HCT116 (cell line): ENCODE measurements at places on chromosomes 16 and 17. TPM values are rescaled to one million over a fixed set of nuclear protein-coding genes. Genes with fewer than 3 reads are reported as not detected.

DNA sequence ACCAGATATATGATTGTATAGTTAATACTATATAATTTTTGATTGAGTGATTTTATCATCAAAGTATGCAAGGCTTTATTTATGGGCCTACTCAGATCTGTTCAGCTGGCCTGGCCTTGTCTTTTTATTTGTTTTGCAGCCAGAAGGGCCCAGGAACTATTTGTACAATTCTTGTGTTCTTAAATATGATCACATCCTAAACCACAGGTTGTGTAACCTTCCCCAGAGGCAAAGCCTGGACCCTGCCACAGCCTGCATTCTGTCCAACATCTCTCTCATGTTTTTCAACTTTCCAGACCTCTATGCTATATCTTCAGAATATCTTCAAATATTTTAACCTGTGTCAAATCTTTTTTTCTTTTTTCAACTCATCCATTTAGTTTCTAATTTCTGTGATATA is 410.4 kb upstream of the MON1B start:
- H3K27me3 ChIP-seq: no peaks in the 10 kb centered on the region
- H3K27ac ChIP-seq: no peak overlapping the region
- DNase-seq: no peak
- no peaks in the 10 kb centered on the region for H3K4me1 ChIP-seq

GRCh38 chr17:47099451-47099986 is 89.6 kb downstream of the CDC27 start:
- peak overlapping the region; percentile 82 for H3K4me3 ChIP-seq
- H3K27me3 ChIP-seq: no peaks in the 10 kb centered on the region
- no peak for DNase-seq
- H3K4me1 ChIP-seq: peaks cover 23% of the 10 kb centered on the region

The USP43 gene
- total RNA-seq: 8.0 TPM

DNA sequence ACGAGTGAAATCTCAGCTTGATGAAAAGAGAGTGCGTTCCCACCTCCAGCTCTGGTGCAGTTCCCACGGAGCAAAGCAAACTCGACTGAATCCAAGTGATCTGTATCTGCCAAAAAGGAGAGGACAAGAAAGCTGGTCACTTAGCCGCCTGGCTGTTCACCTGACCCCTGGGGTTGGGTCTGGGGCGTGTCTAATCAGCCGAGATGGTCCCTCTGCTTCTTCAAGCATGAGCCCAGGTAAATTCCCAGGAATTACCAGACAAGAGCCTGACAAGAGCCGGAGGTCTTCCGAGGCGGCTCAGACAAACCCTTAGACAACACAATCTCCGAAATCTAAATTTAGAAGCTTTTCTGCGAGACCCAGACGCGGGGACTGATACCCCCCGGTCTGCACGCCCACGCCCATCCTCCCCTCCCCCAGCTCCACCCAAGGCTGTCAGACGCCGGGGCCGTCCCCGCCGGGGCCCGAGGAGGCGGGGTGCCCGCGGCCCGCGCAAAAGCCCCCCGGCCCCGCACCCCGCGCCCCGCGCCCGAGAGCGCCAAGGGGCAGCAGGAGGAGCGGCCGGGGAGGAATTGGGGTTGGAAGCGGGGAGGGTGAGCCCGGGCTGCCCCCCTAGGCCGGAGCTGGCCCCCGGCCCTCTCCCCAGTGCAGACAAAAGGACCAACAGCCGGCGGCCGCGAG is 674 bp downstream of the ZNF821 start:
- peaks cover 18% of the 10 kb centered on the region for H3K4me1 ChIP-seq
- H3K27me3 ChIP-seq: no peaks in the 10 kb centered on the region
- H3K27ac ChIP-seq: peak overlapping the region; percentile 79
- H3K4me3 ChIP-seq: peak overlapping the region; percentile 61
- DNase-seq: no peak

GRCh38 chr16:81189100-81189664 is 49.3 kb upstream of the BCO1 start:
- H3K4me1 ChIP-seq: peaks cover 5% of the 10 kb centered on the region
- H3K4me3 ChIP-seq: no peak overlapping the region
- no peak overlapping the region for H3K27ac ChIP-seq
- H3K27me3 ChIP-seq: no peaks in the 10 kb centered on the region
- DNase-seq: no peak
- no peaks in the 10 kb centered on the region for H3K36me3 ChIP-seq

- no peak overlapping the region for H3K27ac ChIP-seq
- H3K4me1 ChIP-seq: no peaks in the 10 kb centered on the region
- H3K4me3 ChIP-seq: no peak overlapping the region
- no peaks in the 10 kb centered on the region for H3K27me3 ChIP-seq
- H3K36me3 ChIP-seq: no peaks in the 10 kb centered on the region
- no peak for DNase-seq
These were observed 3.1 kb downstream of the TNFRSF13B start for GRCh38 chr17:16968786-16969185.

GRCh38 chr17:4786516-4786915 is 352 bp upstream of the VMO1 start:
- no peaks in the 10 kb centered on the region for H3K27me3 ChIP-seq
- no peaks in the 10 kb centered on the region for H3K36me3 ChIP-seq
- peaks cover 36% of the 10 kb centered on the region for H3K4me1 ChIP-seq
- H3K27ac ChIP-seq: no peak overlapping the region
- no peak overlapping the region for H3K4me3 ChIP-seq

GRCh38 chr17:76557368-76558197 is 17.7 kb downstream of the PRCD start:
- peaks cover 12% of the 10 kb centered on the region; the same call in 1 of the 2 replicates for H3K4me1 ChIP-seq
- peak overlapping the region; percentile 87 for H3K27ac ChIP-seq
- peak; percentile 98 for DNase-seq
- H3K36me3 ChIP-seq: peaks cover 17% of the 10 kb centered on the region

DNA sequence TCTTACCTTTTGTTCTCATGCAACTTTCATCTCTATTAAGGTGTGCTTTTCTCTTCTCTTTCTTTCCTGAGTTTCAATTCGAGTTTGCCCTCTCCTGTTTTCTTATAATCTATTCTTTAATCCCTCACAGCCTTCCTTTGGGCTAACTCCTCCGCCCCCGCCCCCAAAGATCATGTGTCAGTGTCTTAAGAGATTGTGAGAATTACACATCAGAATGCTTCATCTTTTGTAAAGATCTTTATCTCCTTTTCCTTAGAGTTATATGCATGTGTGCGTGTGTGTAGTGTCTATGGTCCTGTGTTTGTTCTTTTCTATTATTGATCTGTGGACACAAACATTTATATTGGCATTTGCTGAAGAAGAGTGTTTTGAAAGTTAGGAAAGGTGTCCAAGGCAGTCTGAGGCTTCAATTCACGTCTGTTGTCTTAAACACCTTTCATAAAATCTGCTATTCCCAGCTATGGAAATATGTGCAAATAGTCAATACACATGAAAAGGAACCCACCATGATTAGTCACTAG is 6.1 kb upstream of the ALDH3A2 start:
- H3K4me3 ChIP-seq: no peak overlapping the region
- no peaks in the 10 kb centered on the region for H3K27me3 ChIP-seq
- no peak for DNase-seq
- H3K36me3 ChIP-seq: no peaks in the 10 kb centered on the region

GRCh38 chr17:42019509-42020404 is at the start of gene NKIRAS2:
TSS of gene NKIRAS2 (plus strand) at chr17:42020090. CDS start at chr17:42021578, 1,488 bp downstream.
- H3K4me1 ChIP-seq: peaks cover 44% of the 10 kb centered on the region
- H3K36me3 ChIP-seq: peaks cover 7% of the 10 kb centered on the region; the same call in 1 of the 2 replicates
- H3K4me3 ChIP-seq: peak within 1 kb of the TSS; percentile 96

GRCh38 chr17:70028397-70028796 is 46.6 kb upstream of the KCNJ16 start:
- no peak overlapping the region for H3K27ac ChIP-seq
- H3K27me3 ChIP-seq: no peaks in the 10 kb centered on the region
- no peak for DNase-seq
- no peaks in the 10 kb centered on the region for H3K36me3 ChIP-seq

The SEZ6L2 gene
- 49.3 TPM for total RNA-seq

DNA sequence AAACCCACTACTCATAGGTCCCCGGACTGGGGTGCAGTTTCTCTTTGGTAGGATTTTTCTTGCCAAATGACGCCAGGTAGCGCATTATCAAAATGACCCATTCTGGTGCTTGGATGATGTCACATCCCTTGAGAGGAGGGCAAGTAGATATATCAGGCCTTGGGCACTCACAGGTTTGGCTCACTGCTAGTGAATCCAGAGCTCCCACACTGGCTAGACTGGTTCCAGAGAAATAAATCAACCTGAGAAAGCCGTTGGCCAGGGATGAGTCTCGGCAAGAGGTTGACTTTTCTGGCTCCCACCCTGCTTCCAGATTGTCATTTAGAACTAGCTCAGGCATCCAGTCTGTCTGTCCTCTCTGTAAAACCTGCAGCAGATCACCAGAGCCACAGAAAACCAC is 188.4 kb upstream of the MAF start:
- no peak for DNase-seq
- H3K36me3 ChIP-seq: no peaks in the 10 kb centered on the region
- H3K4me3 ChIP-seq: no peak overlapping the region
- H3K27me3 ChIP-seq: no peaks in the 10 kb centered on the region

DNA sequence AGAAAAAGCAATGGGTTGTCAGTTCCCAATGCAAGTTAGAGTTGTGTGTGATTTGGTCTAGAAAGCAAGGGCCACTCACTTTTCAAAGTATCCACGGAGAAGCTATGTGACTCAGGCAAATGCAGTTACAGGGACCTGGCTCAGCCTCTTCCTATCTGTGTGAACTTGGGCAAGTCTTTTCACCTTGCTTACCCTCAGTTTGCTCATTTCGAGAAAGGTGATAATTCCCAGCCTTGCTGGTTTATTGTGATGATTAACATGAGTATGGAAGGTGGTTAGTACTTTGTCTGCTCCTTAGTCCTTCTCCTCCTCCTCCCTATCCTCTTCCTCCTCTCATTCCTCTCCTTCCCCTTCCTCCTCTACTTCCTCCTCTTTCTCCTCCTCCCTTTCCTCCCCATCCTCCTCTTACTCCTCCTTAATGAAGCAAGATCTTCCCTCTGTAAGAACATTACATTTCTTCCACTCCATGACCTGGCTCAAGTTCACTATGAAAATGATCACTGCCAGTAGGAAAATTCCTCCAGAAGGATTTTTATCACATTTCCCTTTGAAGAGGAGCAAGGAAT is 204.0 kb downstream of the GRIN2A start:
- no peaks in the 10 kb centered on the region; the same call in 1 of the 2 replicates for H3K36me3 ChIP-seq
- H3K27me3 ChIP-seq: peaks cover 24% of the 10 kb centered on the region
- H3K4me3 ChIP-seq: no peak overlapping the region

The UNC45B gene
- total RNA-seq: not detected

GRCh38 chr17:68850749-68851510 is 104.3 kb downstream of the ABCA8 start:
- no peak overlapping the region for H3K27ac ChIP-seq
- H3K4me1 ChIP-seq: 0 out of 2 replicates have a peak, but pooled peaks cover 5% of the 10 kb centered on the region
- DNase-seq: no peak
- no peaks in the 10 kb centered on the region for H3K36me3 ChIP-seq
- H3K4me3 ChIP-seq: no peak overlapping the region
- H3K27me3 ChIP-seq: no peaks in the 10 kb centered on the region

- peak overlapping the region; percentile 59 for H3K4me3 ChIP-seq
- no peaks in the 10 kb centered on the region for H3K36me3 ChIP-seq
- DNase-seq: no peak
- no peak overlapping the region; the same call in 1 of the 2 replicates for H3K27ac ChIP-seq
- H3K27me3 ChIP-seq: no peaks in the 10 kb centered on the region
These were observed 762 bp downstream of the RAB40B start for GRCh38 chr17:82697808-82698064.

DNA sequence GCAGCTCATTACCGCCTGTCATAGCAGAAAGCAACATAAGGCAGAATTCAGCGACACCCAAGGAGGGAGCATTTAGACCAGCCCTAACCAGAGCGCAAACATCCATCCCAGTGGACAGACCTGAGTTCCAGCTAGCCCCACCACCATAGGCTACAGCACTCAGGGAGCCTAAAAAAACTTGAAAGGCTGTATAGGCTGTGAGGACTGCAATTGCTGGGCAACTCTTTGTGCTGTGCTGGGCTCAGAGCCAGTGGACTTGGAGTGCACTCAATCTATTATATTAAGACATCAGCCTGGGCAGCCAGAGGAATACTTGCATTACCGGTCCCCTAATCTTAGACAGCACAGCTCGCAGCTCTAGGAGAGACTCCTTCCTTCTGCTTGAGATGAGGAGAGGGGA is 207.3 kb downstream of the KIF2B start:
- no peaks in the 10 kb centered on the region for H3K4me1 ChIP-seq
- H3K27me3 ChIP-seq: no peaks in the 10 kb centered on the region

The TSNAXIP1 gene
- total RNA-seq: 1.2 TPM

DNA sequence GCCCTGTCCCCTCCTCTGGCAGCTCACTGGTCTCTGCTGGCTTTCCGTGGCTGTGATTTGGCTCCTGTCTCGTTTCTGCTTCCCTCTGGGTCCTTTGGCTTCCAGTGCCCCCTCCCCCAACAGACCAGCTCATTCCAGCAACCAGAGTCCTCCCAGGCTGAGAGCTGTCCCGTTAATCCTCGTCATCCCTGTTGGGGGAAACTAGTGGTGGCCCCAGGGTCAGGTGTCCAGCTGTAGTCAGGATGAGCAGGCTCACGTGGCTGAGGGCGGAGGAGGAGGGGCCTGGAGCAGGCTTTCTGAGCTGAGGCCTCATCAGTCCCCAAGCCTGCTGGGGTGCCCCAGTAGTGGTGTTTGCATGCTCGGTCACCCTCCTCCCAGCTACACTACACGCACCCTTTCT is 10.7 kb upstream of the CBX4 start:
- no peaks in the 10 kb centered on the region for H3K27me3 ChIP-seq
- no peaks in the 10 kb centered on the region for H3K36me3 ChIP-seq
- no peak for DNase-seq
- peak overlapping the region; percentile 16 for H3K4me3 ChIP-seq
- peak overlapping the region; percentile 69 for H3K27ac ChIP-seq

- peak overlapping the region; percentile 88 for H3K4me3 ChIP-seq
- peaks cover 27% of the 10 kb centered on the region for H3K4me1 ChIP-seq
- peak overlapping the region; percentile 85 for H3K27ac ChIP-seq
- no peaks in the 10 kb centered on the region; the same call in 1 of the 2 replicates for H3K36me3 ChIP-seq
- H3K27me3 ChIP-seq: no peaks in the 10 kb centered on the region
- no peak for DNase-seq
These were observed 541 bp downstream of the VKORC1 start for GRCh38 chr16:31094088-31094423.

DNA sequence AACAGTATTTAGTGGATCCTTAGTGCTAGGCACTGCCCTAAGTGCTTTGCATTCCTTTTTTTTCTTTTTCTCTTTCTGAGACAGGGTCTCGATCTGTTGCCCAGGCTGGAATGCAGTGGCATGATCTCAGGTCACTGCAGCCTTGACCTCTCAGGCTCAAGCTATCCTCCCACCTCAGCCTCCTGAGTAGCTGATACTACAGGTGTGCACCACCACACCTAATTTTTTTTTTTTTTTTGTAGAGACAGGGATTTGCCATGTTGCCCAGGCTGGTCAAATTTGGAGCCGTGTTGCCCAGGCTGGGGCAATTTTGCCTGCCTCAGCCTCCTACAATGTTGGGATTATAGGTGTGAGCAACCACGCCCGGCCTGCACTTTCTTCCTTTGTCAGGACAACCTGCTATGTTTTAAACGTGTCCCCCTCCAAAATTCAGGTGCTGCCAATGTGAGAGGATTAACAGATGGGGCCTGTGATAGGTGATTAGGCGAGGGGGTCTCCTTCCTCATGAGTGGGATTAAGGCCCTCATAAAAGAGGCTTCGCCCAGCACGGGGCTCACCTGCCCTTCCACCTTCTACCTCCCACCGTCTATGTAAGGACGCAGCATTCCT is 5.4 kb downstream of the NQO1 start:
- peaks cover 34% of the 10 kb centered on the region; the same call in 1 of the 2 replicates for H3K36me3 ChIP-seq
- peaks cover 41% of the 10 kb centered on the region for H3K4me1 ChIP-seq
- H3K4me3 ChIP-seq: no peak overlapping the region
- no peak overlapping the region for H3K27ac ChIP-seq
